Posterior cingulate gyrus (tissue), 11 donors: ENCODE measurements at places on chromosomes 12 and 14.

DNA sequence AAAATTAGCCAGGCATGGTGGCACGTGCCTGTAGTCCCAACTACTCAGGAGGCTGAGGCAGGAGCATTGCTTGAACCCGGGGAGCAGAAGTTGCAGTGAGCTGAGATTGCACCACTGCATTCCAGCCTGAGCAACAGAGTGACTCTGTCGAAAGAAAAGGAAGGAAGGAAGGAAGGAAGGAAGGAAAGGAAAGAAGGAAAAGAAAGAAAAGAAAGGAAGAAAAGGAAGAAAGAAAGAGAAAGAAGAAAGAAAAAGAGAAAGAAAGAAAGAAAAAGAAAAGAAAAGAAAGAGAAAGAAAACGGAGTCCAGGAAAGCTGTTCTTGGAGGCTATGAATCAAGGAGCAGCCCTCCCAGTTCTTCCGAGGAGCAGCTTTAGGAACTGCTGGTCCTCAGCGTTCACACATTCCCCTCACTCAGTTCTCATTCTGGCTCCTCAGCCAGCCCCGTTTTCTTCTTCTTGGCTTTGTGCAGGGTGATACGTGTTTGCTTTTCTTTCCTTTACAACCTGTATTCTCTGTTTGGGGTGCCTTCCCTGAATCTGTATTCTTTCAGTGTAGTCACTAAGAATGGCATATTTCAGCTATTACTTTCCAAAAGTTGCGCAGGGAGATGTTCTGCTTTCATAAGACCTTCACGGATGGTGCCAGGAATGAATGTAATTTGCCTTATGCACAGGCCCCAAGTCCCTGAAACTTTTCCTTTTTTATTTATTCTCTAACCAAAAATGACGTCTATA, 12.2 kb downstream of the FBXL14 start:
- DNase-seq: no peak

GRCh38 chr12:64670919-64671639, 60.8 kb downstream of the RASSF3 start:
- no peak for DNase-seq

DNA sequence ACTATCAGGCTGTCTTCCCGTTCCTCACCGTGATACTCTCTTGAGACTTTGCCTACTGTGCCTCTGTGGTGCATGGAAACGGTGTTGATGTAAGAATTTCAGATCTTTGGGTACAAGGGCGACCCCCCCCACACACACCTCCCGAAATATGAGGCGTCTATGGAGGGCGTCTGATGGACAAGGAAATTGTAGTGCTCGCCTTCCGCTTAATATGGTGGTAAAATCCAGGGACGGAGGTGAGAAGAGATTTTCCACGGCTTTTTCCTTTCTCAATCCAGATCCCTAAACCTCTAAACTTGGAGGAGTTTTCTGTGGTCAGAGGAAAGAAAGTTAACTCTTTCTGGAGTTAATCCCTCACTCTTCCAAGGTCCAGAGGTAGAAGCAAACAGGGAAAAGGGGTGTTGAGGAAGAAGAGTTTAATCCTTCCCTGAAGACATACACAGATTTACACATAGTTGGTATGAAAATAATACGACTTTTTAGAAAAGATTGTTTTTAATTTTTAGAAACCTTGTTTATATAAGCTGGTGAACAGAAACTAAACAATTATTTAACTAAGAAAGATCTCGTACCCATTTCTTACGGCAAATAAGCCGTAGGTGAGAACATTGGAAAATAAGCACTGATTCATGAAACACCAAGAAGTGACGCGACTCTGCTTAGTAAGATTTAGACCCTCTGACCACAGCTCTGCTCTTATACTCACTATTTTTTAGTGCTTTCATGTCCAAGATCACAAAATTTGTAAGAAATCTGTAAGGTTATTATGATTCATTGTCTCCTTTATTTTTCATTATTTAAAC, 23.1 kb upstream of the RNASE12 start:
- no peak for DNase-seq

GRCh38 chr14:68041876-68042354, 222.3 kb downstream of the RAD51B start:
- no peak for DNase-seq

DNA sequence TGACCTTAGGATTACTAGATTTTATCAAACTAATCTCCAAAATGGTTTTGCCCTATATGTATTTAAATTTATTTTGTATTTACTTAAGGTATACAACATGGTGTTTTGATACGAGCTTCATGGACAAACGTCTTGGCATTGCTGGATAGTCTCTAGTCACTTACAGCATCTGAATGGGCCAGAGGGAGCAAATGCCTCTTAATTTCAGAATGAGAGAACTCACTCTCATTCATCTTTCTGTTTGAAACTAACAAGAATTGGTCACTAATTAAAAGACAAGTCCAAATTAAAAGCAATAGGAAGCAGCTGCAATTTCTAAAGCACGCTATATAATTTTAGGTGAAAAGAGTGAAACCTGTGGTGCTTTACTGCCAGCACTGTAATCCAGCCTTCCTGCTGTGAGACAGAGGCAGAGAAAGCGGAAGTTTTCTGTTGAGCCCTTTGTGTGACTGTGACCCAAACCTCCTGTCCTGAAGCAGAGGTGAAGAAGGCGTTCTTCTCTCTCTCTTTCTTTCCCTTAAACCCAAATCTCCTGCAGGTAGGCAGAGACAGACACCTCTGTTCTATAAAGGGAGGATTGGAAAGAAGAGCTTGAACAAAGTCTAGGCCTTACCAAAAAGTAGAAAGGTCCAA, 184.6 kb upstream of the NAV3 start:
- DNase-seq: no peak

DNA sequence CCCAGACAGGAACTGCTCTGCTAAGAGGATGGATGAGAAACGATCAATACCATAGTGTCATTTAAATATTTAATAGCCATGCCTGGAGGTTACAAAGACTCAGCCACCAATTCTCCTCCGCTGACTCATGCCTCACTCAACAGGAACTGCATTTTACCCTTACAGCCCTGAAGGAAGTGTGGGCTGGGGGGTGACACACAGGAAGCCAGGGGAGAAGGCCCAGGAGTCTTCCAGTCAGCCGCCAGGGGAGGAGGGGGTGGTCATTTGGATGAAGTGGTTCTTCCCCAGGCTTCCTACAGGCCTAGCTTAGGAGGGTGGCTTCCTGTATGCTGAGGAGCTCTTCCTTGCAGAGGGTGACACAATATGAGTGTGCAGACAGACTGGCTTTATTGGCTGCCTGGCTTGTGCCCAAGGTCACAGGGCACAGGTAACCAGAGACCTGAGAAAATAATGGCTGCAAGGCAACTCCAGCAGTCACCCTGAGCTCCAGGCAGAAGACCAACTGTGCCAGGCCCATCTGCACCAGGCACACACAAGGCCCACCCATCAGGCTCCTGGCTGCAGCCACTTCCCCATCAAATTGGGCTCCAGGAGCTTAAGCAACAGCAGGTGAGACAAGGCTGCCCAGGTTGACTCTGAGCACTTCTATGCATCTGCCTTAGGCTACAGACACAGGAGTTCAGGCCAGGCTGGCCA, 30.6 kb upstream of the RPLP0 start:
- no peak for DNase-seq

- DNase-seq: no peak
These were observed 39.1 kb downstream of the APAF1 start for GRCh38 chr12:98684199-98684598.

- DNase-seq: peak; percentile 26
These were observed 66.6 kb downstream of the DIO3 start for GRCh38 chr14:101627915-101628262.

DNA sequence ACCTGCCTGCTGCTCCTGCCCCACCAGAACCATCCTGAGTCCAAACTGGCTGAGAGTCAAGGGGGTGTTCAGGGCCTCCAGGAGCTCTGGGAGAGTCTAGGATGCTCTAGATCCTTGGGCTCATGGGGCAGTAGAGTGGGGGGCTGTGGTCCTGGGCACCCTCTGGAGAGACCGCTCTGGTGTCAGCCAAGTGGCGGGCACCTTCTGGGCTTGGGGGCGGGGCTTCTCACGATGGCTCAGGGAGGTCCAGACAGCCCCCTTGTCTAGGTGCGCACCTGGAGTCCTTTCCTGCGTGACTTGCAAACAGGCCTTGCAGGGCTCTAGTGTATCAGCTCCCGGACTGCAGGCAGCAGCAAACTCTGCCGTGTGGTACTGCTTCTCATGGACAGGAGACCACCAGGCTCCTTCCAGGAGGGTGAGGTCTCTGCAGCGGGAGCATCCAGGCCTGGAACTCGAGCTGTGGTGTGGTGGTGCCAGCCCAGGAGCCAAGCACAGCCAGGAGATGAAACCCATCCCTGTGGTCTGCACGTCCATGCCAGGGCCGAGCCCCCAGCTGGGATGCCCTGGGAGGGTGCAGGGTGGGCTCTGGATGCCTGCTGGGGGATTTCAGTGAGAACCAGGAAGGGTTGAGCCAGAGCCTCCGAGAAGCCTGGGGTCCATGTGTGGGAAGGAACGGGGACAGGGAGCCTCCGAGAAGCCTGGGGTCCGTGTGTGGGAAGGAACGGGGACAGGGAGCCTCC, 15.0 kb downstream of the PACS2 start:
- no peak for DNase-seq

DNA sequence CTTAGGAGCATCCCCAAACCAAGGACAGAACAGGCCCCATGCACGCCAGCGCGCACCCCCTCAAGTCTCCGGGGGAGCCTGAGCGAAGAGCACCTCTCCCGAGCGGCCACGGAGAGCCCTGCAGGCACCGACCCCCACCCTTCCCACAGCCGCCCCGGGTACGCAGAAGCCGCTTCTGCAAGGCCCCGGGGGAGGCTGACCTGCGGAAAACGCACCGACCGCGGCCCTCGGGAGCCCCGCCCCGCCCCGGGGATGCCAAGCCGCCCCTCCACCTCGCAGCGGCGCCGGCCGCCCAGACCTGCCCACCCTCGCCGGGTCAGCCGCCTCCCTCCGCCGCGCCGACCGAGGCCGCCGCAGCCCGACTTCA, 385 bp downstream of the CAPRIN2 start:
- DNase-seq: peak; percentile 20

DNA sequence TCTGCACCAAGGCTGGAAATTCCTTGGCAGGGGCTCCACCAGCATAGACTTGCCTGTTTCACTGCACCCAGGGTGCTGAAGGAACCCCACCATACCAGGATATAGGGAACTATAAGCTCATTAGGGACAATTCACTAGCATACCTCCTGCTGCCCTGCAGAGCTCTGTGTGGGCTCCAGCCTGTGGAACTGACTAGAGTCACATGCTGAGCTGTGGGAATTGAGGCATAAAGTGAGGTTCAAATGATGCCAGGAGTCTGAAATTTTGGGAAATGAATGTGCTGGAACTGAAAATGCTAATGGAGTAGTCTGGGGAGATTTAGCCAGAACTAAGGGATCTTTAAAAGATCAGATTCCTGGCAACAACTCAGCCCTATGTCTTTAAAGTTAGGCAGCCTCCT, 7.3 kb upstream of the EMP1 start:
- DNase-seq: no peak

- DNase-seq: no peak
These were observed 1084.7 kb downstream of the SLC6A15 start for GRCh38 chr12:83827860-83828259.

- peak; percentile 66 for DNase-seq
These were observed 6.7 kb downstream of the RPH3A start for GRCh38 chr12:112798048-112798760.

DNA sequence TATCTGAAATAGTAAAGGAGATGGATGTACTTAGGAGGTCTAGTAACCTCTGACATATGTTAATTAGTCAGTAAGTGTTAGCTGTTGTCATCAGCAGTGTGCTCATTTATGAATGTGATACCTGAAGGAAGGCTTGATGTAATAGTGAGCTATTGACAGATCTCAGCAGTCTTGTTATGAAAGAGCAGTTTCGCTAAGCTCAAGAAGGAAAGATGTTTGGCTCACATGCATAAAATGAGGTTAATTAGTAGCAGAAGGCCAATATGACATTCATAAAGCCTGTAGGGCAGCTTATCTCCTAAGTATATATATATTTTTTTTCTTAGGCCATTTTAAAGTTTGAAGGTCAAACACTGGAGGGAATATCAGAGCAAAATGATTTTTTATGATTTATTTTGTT, 2.8 kb downstream of the FAM234B start:
- DNase-seq: no peak

GRCh38 chr14:97264516-97265230, 467.5 kb downstream of the VRK1 start:
- no peak for DNase-seq

DNA sequence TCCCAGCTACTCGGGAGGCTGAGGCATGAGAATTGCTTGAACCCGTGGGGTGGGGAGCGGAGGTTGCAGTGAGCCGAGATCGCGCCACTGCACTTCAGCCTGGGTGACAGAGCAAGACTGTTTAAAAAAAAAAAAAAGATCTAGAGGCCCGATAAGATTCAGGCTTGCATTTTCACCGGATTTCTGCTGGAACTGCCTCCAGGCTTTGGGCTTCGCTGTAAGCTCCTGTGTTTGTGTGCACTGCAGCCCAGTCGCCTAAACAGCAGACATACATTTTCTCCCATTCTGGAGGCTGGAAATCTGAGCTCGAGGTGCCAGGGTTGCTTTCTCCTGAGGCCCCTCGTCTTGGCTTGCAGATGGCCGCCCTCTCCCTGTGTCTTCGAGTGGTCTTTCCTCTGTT, 12.2 kb downstream of the BRI3BP start:
- no peak for DNase-seq

DNA sequence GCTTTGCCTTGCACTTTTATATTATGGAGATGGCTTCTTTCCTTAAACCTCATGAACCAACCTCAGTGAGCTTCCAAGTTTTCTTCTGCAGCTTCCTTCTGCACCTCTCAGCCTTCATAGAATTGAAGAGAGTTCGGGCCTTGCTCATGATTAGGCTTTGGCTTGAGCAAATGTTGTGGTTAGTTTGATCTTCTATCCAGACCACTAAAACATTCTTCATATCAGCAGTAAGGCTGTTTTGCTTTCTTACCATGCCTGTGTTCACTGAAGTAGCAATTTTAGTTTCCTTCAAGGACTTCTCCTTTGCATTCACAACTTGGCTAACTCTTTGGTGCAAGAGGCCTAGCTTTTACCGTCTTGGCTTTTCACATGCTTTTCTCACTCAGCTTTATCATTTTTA, 125.4 kb downstream of the SNAPC1 start:
- no peak for DNase-seq

DNA sequence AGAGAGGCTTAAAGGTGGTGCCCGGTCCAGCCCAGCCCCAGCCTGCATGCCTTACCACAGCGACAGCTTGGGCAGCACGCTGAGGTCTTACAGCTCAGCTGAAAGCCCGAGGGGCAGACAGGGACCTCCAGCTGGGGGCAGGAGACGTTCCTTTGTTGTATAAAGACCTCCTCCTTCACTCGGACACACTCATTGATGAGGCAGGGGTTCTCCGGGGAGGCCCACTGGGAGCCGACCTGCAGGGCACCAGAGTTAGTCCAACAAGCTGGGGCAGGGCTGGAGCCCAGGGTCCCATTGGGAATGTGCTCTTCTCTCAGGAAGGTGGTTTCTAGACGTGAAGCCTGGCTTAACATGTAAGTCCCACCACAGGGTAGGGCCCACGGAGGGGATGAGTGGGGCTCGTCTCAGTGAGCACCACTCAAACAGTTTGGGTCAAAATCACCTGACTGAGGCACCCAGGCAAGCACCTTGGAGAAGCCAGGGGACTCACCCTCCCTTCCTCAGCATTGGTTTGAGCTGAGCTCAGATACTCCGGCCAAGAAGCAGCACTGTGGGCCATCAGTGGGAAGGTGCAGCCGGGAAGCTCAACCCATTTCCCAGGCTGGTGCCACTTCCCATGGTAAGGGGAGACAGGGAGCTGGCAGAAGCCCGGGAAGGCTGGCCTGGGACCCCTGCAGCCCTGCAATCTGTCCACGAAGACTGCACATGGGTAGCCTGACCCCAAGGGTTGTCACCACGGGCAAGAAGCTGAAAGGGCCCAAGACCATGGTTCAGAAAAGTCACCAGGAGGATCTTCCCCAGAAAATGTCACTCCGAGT, 24.3 kb upstream of the ANO2 start:
- DNase-seq: no peak
